Suppressor macrophage (primary cell): ENCODE measurements at places on chromosomes 12 and 14.

GRCh38 chr14:93543766-93544165 lies 113.0 kb downstream of the UNC79 start:
- no peak for DNase-seq

DNA sequence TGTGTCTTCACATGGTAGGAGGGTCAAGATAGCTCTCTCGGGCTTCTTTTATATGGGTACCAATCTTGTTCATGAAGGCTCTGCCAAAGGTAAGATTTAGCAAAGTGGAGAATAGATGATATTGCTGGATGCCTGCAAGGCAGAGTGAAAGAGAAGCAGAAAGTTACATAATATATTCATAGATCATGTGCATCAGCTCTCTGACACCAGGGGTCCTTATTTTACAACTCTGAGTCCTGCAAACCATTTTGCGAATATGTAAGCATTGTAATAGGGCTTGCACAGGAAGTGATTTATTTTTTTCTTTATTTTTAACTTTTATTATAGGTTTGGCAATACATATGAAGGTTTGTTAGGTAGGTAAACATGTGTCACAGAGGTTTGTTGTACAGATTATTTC lies 31.8 kb downstream of the CRADD start:
- no peak for DNase-seq

GRCh38 chr12:15772405-15773018 lies 16.7 kb downstream of the EPS8 start:
- peak; percentile 44 for DNase-seq

GRCh38 chr14:87898301-87898700 lies 94.7 kb downstream of the GALC start:
- no peak for DNase-seq

DNA sequence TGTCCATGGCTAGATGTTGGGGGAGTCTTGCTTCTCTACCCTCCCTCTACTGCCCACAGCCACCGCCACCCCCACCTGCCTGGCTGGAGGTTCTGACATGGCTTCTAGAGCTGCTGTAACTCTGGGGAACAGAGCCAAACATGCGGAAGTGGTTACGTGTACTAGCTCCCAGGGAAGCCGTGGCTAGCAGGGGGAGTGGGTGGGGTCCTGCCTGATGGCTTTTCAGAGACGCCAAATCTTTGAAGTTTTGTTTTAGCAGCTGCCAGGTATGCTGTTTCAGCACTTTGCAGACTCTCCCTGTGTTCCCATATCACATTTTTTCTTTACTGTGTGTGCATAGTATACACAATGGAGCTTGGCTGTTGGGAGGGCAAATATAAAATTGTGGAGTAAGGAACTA lies 150.3 kb downstream of the TGFB3 start:
- DNase-seq = peak; percentile 52

DNA sequence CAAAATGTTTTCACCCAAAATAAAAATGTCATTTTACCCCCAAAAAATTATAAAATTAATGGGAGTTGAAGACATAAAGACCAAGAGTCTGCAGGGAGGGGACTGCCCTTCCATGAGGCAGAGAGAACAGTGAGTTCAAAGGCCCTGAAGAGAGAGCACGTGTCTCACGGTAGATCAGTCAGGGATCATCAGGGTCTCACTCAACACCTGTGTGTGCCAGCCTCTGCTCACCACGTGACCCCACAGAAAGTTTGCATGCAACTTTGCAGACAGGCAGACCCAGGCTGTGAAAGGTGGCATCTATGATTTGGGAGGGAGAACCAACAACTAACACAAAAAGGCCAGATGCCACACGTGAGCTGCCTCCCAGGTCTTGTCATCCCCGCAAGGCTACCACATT lies 33.1 kb downstream of the CLMN start:
- no peak for DNase-seq

DNA sequence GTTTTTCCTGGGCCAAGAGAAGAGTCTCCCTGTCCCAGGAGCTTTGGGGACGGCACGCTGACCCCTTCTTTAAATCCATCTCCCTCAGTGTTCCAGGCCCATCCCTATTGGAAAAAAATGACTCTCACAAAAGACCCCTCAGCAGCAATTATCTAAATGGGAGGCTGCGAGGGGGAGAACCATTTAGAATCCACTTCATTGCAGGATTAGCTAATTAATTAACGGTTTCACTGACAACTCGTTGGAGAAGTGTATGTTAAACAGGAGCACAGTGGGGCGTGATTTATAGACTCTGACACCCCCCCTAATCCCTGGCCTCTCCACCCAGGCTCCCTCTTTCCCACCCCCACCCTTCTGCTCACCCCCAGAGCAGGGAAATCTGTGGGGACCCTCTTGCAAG lies 162.8 kb upstream of the LHX5 start:
- DNase-seq = no peak

DNA sequence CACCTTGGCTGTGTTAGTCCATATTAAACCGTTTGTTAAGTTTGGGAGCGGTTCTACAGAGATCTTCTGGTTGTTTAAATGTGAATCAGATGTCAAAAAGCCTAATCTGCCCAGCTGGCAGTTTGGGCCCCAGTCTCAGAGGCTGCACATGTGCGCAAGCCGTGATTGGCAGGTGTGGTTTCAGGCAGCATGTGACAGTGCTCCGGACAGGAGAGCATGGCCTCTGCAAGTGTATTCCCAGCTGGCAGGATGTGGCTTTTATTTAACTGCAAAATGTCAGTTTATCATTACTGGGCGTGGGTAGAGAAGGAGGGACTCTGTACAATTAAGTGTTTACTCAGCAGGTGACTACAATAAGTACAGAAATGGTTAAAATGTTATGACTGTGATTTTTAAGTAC lies 77.5 kb downstream of the PELI2 start:
- DNase-seq = peak; percentile 9

DNA sequence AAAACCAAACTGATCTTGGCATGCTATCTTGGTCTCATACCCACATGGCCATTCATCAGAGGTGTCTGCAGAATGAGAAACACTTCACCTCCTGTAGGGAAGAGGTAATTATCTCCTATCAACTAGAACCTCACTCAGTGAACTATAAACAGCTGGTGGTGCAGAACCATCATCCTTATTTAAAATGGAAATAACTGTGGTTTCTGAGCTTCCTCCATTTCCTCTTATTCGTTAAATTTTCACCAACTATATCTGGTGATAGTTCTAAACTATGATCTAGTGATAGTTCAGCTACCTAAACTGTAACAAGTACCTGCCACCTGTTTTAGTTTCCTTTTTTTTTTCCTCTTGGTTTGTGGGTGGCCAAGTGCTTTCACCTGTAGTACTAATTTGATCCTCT lies 218.5 kb downstream of the FUT8 start:
- no peak for DNase-seq

DNA sequence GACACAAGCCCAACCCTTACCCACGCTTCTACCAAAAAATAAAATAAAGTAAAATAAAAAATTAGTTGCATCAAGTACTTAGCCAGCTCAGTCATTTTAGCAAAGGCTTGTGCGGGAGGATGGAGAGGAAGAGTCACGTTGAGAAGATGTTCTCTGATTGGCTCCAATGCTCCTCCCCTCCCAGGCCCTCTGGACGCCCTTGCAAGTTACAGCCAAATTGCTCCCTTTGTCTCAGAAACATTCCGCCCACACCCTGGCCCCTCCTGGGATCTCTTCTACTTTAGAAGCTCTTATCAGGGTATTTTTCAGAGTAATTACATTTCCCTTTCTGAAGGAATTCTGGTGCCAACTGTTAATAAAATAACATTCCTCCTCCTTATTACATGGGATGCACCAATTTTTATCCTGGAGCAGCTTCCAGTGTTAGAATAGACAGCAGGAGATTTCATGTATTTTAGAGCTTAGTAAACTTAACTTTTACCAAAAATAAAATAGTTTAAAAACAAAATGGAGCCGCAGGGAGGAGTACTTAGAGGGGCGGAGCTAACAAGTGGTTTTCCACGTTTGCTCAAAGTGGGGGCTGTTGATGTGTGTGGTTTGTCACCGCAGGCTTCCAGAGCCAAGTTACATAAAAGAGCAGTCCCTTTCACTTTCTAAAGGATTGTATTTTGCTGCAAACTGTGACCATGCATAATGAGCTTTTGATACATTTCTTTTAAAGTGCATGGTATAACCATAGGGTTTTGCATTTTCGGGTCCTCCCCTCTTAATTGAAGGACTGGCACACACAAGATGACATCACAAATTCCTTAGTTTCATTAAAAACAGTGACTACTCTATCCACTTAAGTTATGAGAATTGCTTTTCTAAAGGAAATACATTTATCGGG lies 71.7 kb upstream of the RAP1B start:
- DNase-seq = peak; percentile 50

- DNase-seq = no peak
Measured at GRCh38 chr12:43109631-43110345, 442.2 kb downstream of the ADAMTS20 start.

DNA sequence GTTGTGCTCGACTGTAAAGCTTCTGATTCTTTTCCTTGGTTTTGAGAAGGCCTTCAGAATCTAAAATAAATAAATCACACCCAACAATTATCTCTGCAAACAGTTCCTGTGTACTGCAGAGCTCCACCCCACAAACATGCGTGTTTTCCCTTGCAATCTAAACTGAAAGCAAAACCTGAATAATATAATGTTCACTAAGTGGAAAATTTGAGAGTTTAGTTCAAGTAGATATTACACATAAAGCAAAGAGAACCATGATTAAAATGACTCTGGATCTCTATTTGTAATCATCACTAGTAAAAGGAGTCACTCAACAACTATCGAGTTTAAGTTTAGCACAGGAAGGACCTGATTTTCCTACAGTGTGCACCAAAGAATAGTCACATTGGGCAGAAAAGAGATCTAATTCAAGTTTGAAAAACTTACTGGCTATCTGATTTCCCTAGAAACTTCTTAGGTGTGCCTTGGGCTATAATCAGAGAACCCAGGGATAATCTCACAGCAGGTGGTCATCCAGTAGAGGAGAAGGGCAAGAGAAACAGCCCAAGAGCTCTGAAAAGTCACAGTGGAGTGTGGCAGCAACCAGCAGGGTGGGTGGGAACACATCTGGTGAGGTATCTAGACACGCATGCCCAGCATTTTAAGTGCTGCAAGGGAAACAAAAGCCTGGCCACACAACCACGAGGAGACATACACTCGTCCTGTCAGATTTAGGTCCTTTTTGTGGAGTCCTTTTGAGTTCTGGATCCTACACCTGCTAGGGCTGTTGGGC lies 25.4 kb downstream of the ATG14 start:
- no peak for DNase-seq
